ENCODE measurements at places on chromosomes 2 and 18. TPM values are rescaled to one million over a fixed set of nuclear protein-coding genes. Genes with fewer than 3 reads are reported as not detected.

ASNSD1 gene
- 38.4 TPM for total RNA-seq

LHCGR gene
- total RNA-seq, result not detected

LCT gene
- total RNA-seq, result not detected

UGT1A4 gene
- total RNA-seq, result not detected

FEV gene
- not detected for total RNA-seq

GRCh38 chr2:217948897-217949296 lies 53.9 kb downstream of the TNS1 start:
- no peak for DNase-seq
- H3K27me3 ChIP-seq, result no peaks in the 10 kb centered on the region
- H3K4me1 ChIP-seq, result peaks cover 58% of the 10 kb centered on the region

DNA sequence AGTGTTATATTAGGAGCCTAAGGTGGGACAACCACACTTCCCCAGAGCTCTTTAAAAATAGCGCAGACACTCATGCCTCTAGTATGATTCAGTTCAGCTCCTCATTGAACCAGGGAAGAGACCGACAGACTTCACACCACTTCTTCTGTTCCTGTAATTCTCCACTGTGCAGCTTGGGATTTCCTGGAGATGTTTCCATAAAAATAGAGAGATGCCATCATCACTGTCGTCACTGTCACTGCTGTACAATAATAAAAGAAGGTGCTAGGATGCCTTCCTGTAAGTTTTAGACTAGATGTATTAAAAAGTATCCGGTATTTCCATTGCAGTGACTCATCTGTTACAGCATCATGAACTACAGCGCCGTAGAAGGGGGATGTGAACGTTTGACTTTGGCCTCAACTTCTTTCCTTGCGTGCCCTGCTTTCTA lies 110.9 kb downstream of the FAM210A start:
- no peak overlapping the region for H3K4me3 ChIP-seq
- H3K27me3 ChIP-seq, result peaks cover 26% of the 10 kb centered on the region
- peaks cover 17% of the 10 kb centered on the region for H3K4me1 ChIP-seq
- DNase-seq, result no peak
- H3K36me3 ChIP-seq, result no peaks in the 10 kb centered on the region

DNA sequence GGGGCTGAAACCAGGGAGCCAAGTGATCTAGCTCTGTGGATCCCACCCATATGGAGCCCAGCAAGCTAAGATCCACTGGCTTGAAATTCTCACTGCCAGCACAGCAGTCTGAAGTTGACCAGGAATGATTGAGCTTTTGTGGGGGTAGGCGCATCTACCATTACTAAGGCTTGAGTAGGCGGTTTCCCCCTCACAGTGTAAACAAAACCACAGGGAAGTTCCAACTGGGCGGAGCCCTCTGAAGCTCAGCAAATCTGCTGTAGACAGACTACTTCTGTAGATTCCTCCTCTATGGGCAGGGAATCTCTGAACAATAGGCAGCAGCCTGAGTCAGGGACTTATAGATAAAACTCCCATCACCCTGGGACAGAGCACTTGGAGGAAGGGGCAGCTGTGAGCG lies 96.7 kb downstream of the CCDC148 start:
- H3K4me1 ChIP-seq, result peaks cover 10% of the 10 kb centered on the region
- no peak for DNase-seq
- H3K4me3 ChIP-seq, result peak overlapping the region; percentile 73
- H3K36me3 ChIP-seq, result no peaks in the 10 kb centered on the region
- H3K27ac ChIP-seq, result no peak overlapping the region

DNA sequence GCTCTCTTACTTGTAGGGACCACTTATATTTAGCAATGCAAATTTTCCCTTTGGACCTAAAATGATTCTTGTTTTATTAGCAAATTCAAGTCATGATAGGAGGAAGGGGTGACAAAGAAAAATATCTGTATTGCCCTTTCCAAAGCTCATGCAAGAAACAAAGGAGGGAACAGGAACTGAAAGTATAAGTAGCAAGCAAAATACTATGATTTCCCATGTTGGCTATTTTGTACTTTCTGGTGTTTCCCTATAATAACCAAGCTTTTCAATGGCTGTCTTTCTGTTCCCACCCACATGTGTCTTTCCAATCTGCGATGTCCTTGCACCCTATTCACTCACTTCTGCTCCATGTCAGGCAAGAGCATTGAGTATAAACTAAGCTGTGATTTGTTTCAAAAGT lies 279.7 kb downstream of the RNF144A start:
- peaks cover 2% of the 10 kb centered on the region for H3K27me3 ChIP-seq
- no peak for DNase-seq
- no peak overlapping the region for H3K4me3 ChIP-seq
- H3K27ac ChIP-seq, result no peak overlapping the region
- H3K4me1 ChIP-seq, result no peaks in the 10 kb centered on the region

DNA sequence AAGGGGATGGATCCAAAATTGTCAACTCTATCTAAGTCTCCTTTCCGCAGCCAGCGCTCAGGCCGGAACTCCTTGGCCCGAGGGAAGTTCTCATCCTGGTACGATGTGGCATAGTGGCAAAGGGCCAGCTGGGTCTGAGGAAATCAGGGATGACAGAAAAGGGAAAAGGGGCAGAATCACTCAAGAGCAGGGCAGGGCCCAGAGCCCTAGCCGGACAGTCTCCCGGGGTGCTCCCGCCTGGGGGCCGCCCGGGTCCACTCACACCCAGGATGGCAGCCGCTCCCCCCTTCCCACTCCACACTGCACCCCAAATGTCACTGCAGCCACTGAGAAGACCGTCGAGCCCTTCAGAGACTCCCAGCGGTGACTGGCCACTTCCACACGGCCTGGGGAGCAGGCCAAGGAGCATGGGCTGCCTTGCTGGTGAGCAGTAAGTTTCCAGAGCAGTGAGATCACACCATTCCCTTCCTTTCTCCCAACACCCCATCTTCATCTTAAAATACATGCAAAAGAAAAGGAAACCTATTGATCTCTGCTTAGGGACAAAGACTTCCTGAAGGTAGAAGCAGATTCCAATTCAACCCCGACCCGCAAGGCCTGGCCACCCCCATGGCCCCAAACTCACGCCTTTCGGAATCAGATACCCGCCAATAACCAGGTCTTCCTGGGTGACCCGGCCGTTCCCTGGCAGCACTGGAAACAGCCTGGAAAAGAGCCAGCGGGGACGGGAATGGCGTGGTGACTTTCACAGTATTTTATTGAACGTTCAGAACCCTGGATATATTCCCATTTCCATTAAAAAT lies 26.7 kb downstream of the CYP27C1 start:
- H3K27me3 ChIP-seq, result peaks cover 3% of the 10 kb centered on the region
- no peak for DNase-seq
- peaks cover 15% of the 10 kb centered on the region for H3K4me1 ChIP-seq
- H3K27ac ChIP-seq, result peak overlapping the region; percentile 31
- H3K4me3 ChIP-seq, result peak overlapping the region; percentile 59
- H3K36me3 ChIP-seq, result peaks cover 6% of the 10 kb centered on the region

DNA sequence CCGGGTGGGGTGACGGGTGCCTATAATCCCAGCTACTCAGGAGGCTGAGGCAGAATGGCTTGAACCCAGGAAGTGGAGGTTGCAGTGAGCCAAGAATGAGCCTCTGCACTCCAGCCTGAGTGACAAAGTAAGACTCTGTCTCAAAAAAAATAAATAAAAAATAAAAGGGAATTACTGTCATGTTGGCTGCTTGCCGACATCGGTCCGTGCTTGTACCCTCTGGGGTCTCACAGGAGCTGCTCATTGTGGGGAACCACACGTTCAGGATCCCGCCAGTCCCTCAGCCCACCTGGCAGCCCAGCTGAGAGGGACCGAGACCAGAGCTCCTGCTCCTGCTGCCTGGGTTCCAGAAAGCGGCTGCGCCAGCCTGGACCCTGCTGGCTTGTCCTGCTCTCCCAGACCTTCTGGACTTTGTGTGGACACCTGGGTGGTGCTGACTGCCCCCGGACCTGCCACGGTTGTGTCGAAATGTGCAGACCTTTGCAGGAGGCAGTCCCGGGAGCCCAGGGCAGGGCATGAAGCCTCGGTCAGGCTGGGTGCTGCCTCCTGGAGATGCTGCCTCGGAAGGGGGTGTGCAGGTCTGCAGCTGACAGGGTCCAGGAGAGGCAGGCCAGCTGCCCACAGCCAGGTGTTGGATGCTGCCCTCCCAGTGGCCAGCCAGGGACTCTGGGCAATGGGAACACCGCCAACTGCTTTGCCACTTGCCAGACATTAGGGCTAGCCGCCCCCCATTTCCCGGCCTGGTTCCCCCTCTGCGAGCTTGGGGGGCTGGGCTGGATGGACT lies 16.4 kb downstream of the KLF11 start:
- DNase-seq, result no peak
- no peak overlapping the region for H3K27ac ChIP-seq
- H3K36me3 ChIP-seq, result no peaks in the 10 kb centered on the region
- no peak overlapping the region for H3K4me3 ChIP-seq

DNA sequence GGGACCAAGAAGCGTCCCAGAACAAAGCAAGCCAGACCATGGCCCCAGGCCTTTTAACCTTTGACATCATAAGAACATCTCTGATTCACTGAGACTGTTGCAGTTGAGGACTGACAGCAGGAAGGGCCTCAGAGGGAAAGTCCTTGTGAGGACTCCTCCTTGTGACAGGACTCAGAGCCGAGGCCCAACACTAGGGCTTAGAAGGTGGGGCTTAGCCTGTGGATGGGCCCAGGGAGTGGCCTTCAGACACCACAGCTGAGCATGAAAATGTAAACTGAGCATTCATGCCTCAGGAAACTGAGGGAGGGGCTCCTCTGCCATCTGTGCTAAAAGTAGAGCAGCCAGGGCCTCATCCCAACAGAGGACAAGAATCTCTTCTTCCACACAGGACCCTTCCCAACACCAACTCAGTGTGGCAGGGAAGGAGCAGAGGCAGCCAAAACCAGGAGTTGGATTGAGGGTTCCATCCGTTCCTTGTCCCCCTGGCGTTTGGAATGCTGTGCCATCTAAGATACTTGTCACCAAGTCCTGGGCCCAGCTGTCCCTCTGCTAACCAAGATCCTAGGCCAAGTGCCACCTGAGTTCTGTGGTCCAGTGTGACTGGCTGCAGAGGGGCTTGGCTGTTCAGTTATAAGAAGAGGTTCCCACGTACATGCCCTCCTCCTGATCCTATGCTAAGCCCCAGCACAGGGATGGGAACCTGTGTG lies 37.5 kb upstream of the CAB39 start:
- H3K27me3 ChIP-seq, result peaks cover 7% of the 10 kb centered on the region
- DNase-seq, result no peak
- H3K4me3 ChIP-seq, result no peak overlapping the region
- no peak overlapping the region for H3K27ac ChIP-seq
- peaks cover 14% of the 10 kb centered on the region for H3K36me3 ChIP-seq
- H3K4me1 ChIP-seq, result peaks cover 28% of the 10 kb centered on the region

- H3K4me1 ChIP-seq, result no peaks in the 10 kb centered on the region
- H3K4me3 ChIP-seq, result no peak overlapping the region
- peaks cover 39% of the 10 kb centered on the region for H3K27me3 ChIP-seq
- no peak for DNase-seq
- H3K36me3 ChIP-seq, result no peaks in the 10 kb centered on the region
Measured at GRCh38 chr2:26312471-26312870, 33.5 kb upstream of the SELENOI start.

GRCh38 chr18:7617738-7618422 lies 50.8 kb downstream of the PTPRM start:
- H3K27ac ChIP-seq, result peak overlapping the region; percentile 92
- peak; percentile 80 for DNase-seq
- H3K27me3 ChIP-seq, result peaks cover 1% of the 10 kb centered on the region
- peaks cover 61% of the 10 kb centered on the region for H3K4me1 ChIP-seq
- no peaks in the 10 kb centered on the region for H3K36me3 ChIP-seq

DNA sequence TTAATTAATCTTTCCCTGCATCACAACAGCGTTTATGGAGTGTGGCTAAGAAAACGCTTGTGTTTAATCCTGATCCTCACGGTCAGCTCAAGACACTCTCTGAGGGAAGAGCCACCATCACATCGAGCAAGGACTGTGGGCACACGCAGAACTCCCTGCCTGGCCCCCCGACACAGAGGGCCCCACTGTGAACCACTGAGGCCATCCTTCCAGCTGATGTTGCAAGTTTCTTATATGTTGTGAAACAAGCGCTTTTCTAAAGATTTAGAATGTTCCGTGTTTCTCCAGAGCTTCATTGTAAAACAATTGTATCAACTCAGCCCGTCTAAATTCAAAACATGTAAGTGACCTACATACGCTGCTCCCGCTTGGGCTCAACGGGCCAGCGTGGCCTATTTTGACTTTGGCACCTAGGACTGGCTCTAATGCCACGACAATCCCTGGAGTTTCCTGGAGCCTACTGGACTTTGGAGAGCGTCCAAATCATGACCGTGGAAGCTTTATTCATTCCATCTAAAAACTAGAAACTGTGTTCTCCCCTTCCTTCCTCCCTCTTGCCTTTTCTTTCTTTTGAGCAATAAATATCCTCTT lies 34.9 kb downstream of the SERPINE2 start:
- peaks cover 2% of the 10 kb centered on the region for H3K27me3 ChIP-seq
- H3K4me1 ChIP-seq, result peaks cover under 1% of the 10 kb centered on the region
- H3K27ac ChIP-seq, result no peak overlapping the region

DNA sequence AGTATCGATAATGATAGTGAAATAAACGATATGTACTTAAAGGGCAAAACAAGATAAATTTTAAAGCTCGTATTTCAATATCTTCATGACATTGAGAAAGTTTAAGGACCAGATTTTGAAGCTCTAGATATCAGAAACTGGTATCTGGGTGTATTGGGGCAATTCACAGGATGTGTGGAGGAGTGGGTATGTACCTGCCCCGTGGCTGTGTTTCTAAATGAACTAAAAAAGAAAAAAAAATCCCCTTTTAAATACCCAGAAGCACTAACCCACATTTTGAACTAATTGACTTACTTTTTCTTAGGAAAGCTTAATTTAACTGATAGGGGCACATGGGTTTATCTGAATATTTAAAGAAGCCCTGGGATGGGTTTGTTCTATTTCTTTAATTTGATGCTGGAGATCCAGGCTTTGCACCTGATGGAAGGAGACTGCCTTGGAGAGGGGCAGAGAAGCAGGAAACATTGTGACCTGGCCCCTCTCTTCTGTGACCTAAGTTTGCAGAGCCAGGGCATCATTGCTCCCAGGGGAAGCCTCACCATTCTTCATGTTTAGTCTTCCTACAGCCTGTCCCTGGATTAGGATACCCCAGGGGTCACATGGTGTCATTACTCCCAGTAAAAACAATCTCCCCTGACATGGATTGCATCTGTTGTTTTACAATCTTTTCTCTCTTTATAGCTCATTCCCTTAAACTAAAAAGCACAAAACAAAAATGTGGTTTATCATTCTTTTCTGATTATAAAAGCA lies 7.6 kb upstream of the KCTD1 start:
- no peak overlapping the region for H3K4me3 ChIP-seq
- H3K36me3 ChIP-seq, result no peaks in the 10 kb centered on the region
- DNase-seq, result no peak
- peak overlapping the region; percentile 57 for H3K27ac ChIP-seq

GRCh38 chr2:155690785-155691184 lies 641.7 kb downstream of the NR4A2 start:
- H3K27me3 ChIP-seq, result no peaks in the 10 kb centered on the region
- no peaks in the 10 kb centered on the region for H3K4me1 ChIP-seq
- no peaks in the 10 kb centered on the region for H3K36me3 ChIP-seq
- H3K27ac ChIP-seq, result no peak overlapping the region
- no peak overlapping the region for H3K4me3 ChIP-seq

GRCh38 chr2:221676566-221677172 lies 104.6 kb upstream of the EPHA4 start:
- peak; percentile 11 for DNase-seq
- peaks cover 40% of the 10 kb centered on the region for H3K4me1 ChIP-seq
- H3K27me3 ChIP-seq, result no peaks in the 10 kb centered on the region
- no peak overlapping the region for H3K27ac ChIP-seq
- 0 out of 2 replicates have a peak, but pooled peaks cover 6% of the 10 kb centered on the region for H3K36me3 ChIP-seq

Measured in HFFc6 (cell line).